Uterus (tissue), 4 donors: ENCODE measurements at places on chromosomes 2 and 18.

- DNase-seq: no peak
These were observed 35.8 kb upstream of the SPATS2L start for GRCh38 chr2:200270732-200271131.

GRCh38 chr2:227164763-227165291, 403 bp downstream of the COL4A3 start:
- no peak for DNase-seq

DNA sequence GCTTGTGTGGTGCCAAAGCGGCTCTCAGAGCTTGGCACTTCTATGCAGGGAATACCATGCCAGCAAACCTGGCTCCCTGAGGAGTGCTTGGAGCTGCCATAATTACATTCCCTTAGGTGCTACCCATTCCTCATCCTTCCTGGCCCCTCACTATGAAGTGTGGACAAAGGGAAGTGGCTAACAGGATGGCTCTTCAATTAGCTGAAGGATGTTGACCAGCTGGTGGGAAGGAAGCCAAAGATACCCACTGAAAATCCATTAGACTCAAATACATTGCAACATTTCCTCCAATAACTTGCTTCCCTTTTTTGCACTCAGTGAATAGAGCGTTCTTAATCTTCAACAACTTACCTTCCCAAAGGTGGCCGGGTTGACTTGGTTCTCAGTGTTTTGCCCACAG, 8.5 kb downstream of the RFX8 start:
- DNase-seq: no peak

DNA sequence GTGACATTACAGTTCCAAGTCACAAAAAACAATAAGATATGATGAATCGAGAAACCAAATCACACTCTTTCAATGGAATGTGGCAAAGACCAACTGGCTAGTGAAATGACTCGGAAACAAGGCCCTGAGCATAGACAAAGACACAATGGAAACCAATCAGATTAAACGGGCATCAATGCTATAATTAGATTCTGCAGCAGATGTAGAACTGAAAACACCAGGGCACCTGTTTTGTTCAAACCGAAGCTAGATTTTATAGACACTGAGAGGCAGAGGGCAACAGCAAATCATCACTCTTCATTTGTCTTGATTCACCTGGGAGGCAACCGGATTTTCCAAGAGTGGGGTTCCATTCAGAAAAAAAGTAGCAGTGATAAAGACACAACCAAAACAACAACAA, 92.8 kb upstream of the BARD1 start:
- DNase-seq: no peak

DNA sequence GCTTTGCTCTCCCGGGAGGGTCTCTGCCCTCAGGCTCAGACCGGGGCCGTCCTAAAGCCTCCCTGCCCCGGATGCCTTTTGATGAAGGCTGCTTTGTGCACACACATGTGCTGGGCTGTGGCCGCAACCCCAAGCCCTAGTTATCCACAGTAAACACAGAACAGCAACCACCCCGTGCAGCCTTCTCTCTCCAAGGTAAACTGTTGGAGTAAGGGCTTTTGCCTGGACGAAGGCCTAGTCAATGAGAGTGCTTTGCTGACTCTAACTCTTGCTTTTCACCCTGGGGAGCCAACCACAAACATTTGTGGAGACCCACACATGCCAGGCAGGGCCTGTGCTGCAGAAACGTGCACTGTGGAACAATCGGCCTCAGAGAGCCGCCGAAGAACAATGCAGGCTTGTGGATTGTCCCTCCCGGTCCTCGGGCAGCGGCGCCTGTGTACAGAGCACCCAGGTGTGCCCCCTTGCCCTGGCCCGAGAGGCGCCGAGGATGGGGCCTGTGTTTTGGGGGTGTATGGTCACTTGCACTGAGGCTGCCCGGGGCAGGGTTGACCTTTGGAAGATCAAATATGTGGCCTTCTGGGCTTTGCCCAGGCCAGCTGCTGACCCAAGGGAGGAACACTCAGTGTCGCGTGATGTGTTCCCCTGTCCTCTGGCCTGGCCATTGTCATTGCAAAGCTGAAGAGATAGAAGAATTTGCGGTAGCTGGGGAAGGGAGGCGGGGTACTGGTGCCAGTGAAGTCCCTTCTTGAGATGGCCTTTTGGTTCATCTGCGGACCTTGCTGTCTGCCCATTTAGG, 37.0 kb downstream of the CTIF start:
- no peak for DNase-seq
